ENCODE measurements at places on chromosomes 16 and 17. TPM values are rescaled to one million over a fixed set of nuclear protein-coding genes. Genes with fewer than 3 reads are reported as not detected.
A peak's percentile ranks its signal among the peaks of the same experiment; 100 is the strongest.

KCNG4 gene
- not detected for total RNA-seq

PPP1R27 gene
- not detected for total RNA-seq

ABCA5 gene
- total RNA-seq: 20.2 TPM

RAMP2 gene
- 38.2 TPM for total RNA-seq

- no peak for DNase-seq
Observed at GRCh38 chr16:87008664-87009063, 308.5 kb downstream of the C16orf95 start.

- no peak for DNase-seq
Observed at GRCh38 chr16:81277541-81278080, 37.2 kb upstream of the GAN start.

GRCh38 chr17:78767806-78768205 is 14.3 kb downstream of the CYTH1 start:
- no peak for DNase-seq

- no peak for DNase-seq
Observed at GRCh38 chr17:35856603-35857002, 12.1 kb downstream of the HEATR9 start.

DNA sequence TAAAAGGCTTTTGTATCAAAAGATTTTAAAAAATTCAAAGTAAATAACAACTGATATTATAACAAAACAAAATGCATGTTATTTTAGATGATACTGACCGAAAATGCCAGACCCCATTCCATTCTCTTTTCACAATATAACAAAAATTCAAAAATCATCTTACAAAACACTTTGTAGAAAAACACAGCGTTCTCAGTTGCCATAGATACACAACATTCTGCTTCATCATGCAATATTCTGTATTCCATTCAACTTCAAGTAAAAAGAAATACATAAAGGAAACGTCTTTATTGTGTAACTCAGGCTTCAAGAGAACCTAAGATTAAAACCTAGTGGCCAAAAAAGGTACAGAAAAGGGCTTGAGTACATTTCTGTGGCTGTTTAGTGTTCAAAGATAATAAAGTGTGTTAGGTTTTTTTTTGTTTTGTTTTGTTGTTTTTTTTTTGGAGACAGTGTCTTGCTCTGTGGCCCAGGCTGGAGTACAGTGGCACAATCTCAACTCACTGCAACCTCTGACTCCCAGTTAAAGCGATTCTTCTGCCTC is 250.5 kb downstream of the CEP112 start:
- no peak for DNase-seq

DNA sequence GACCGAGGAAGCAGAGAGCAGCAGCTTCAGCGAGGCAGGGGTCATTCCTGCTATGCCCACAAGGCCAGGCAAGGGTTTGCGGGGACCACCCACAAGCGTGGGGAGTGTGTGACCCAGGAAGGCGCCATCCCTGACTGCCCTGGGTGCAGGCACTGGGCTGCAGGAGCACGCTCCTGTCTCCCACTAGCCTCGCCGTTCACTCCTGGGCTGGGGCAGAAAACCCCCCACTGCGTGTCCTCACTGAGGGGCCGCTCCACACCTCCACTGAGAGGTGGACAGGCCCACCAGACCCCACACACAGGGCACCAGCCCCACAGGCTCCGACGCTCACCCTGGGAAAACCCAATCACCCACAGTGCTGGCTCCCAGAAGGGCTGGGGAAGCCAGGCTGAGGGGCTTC is 56.1 kb downstream of the KLHDC4 start:
- DNase-seq: no peak

- DNase-seq: no peak
Observed at GRCh38 chr17:65283704-65284103, 146.5 kb downstream of the RGS9 start.

- no peak for DNase-seq
Observed at GRCh38 chr17:77723909-77724875, 234.3 kb upstream of the TNRC6C start.

GRCh38 chr16:68111379-68111778 is 26.2 kb downstream of the NFATC3 start:
- no peak for DNase-seq

DNA sequence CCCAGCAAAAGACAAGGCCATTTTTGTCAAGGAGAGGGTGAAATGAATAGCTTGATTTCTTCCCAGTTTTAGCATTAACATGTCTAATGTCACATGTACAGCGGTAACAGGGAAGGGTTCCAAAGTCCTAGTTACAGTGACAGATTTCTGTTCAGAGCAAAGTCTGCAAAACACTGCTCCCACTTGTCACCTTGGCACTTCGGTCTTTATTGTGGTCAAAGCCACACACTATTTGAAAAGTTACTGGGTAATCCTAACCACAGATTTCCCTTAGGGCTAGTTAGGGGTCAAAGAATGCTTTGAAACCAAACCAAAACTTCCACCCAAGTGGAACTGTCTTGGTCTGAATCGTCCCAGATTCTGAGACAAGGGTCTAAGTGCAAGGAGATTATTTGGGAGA is 455.6 kb downstream of the HS3ST3B1 start:
- DNase-seq: no peak

GRCh38 chr16:57882792-57883191 is 80.5 kb upstream of the KIFC3 start:
- DNase-seq: no peak

DNA sequence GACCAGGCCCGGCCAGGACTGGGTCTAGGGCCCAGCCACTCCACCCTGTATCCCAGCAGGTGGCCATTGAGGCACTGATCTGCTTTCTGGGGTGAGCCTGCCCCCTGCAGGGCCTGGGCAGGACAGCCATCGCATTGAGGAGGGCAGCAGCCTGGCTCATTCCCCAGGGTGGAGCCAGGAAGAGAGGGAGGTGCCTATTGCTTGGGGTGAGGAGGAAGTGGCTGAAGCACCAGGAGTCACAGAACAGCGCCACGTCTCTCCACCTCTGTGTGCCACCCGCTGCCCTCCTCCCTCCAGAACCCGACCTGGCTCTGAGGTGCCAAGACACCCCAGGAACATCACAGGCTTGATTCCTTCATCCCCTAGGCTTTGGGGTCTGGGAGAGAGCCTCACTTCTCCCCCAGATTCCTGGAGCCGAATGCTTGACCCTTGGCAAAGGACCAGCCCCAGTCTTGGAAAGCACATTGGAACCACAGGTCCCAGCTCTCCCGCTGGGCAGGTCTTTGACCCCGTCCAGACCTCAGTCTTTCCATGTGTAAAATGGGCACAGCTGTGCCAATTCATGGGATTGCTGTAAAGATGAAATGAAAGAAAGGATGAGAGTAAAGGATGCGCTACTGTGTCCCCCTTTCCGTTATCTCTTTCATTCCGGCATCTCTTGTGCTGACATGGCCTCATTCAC is 7.2 kb upstream of the KRT36 start:
- peak; percentile 79 for DNase-seq

DNA sequence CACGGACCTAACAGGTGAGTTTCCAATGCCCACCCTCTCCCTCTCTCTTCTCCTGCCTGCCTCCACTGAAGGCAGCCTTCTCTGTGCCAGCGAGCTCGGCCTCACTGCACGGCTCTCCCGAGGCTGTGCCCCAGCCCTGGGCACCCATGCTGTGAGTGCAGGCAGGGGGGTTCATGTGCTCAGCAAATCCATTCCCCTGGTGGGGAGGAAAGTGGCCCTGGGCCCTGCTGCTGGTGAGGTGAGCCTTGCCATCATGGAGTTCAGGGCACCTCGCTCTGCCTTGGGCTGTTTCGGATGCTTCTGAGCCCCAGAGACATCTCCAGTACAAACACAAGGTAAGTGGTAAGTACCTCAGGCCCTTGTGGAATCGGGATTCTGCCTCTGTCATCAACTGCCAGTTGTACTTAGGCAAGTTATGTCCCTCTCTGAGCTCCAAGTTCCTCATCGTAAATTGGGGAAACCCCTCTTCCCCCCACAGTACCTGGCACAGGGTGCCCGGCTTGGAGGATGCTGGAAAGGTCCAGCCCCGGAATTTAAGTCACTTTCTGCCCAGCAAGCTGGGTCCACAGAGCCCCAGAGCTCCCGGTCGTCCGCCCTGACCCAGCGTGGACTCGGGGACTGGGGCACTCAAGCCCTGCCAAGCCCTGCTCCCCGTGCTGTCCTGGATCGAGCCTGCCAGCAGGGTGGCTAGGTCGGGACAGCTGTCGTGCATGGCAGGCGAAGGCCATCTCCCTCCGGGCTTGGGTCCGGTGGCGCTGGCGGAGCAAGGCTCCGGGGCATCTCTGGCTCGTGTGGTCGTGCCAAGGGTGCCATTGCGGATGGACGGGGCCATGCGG is 684 bp upstream of the NUDT16L1 start:
- no peak for DNase-seq

- DNase-seq: no peak
Observed at GRCh38 chr16:75064403-75065148, 52.0 kb downstream of the LDHD start.

DNA sequence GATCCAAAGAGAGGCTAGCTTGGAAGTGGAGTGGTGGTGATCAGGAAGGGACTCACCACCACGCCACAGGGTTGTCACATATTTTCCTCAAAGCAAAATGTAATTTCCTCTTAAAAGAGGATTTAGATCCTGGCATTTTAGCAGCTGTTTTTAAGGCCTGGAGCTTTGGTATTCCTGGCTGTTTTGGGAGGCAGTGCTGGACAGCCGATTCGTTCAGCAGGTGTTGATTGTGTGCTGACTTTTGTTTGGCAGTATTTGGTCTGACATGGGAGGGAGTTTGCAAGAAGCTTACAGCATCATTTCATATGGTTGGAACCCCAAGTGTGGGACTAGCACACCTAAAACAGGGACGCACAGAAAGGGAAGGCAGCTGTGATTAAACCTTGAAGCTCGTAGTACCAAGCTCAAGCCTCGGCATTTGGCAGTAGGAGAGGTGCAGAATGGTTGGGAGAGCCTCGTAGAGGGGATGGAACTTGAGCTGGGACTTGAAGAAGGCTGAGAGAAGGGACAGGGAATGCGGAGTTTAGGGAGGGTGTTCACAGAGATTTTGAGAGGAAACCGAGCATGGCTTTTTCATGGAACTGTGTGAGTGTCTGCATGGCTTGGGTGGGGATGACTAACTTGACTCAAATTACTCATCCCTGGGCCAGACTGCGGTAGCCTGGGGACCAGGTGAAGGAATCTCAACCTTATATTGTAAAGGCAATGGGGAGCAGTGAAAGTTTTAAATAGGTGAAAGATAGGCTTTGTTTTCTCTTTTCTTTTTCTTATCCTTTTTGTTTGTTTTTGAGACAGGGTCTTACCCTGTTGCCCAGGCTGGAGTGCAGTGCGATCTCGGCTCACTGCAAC is 52.3 kb downstream of the RPTOR start:
- no peak for DNase-seq

DNA sequence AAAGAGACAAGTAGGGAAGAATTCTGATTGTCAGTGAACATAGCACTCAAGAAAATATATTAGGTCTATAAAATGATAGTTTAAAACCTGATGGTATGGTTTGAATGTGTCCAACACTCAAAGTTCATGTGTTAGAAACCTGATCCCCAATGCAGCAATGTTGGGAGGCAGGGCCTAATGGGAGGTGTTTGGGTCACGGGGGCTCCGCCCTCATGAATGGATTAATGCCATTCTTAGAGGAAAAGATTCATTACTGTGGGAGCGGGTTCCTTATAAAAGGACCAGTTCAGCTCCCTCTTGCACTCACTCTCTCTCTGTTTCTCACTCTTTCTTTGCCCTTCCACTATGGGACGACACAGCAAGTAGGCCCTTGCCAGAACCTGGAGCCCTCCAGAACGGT is 41.5 kb upstream of the SLC47A1 start:
- no peak for DNase-seq

All from Right ventricle myocardium superior (tissue), 1 donor.